Suppressor macrophage (primary cell): ENCODE measurements at places on chromosomes 1 and 21.

GRCh38 chr1:38512024-38512767 is 347.4 kb downstream of the RRAGC start:
- DNase-seq = no peak

GRCh38 chr1:33301273-33301984 is 19.5 kb downstream of the A3GALT2 start:
- no peak for DNase-seq

GRCh38 chr1:65804584-65804983 is 11.9 kb downstream of the PDE4B start:
- no peak for DNase-seq

DNA sequence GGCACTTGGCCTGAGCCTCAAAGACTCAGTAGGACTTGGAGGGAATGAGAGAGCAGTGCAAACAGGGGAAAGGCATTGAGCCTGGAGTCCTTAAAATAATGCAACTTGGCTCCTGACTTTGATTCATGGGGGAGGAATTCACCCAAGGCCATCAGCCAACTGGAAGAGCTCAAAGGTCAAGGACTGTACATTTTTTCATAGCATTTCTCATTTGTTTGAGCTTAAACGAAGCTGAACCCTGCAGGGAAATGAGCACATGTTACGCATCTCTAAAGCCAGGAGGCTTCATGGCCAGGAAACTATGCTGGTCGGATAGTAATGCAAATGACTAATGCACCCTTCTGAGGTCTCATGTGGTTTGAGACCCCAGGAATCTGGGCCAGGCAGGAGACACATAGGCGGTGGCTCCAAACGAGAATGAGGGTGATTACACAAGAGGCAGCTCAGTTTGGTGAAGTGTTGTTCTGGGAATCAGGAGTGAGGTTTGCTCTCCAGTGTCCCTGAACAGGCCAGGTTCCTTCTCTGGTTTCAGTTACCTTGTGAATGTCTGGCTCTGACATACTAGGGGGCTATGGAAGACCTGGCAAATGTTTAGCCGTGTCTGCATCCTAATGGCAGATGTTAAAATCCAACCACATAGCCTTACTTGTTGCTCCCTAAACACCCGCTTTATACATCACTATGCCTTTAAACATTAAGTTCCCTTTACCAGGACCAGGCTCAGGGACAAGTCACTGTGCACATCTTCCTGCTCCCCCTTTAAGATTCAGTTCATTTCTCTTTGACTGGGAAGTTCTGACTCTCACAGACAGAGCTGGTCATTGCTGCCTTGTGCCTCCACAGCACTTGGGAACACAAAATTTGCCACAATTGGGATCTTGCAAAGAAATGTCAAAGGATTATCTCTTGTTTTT is 503.9 kb upstream of the USP24 start:
- DNase-seq = no peak

- DNase-seq = no peak
Observed at GRCh38 chr1:44610527-44611148, 63.6 kb downstream of the TMEM53 start.

DNA sequence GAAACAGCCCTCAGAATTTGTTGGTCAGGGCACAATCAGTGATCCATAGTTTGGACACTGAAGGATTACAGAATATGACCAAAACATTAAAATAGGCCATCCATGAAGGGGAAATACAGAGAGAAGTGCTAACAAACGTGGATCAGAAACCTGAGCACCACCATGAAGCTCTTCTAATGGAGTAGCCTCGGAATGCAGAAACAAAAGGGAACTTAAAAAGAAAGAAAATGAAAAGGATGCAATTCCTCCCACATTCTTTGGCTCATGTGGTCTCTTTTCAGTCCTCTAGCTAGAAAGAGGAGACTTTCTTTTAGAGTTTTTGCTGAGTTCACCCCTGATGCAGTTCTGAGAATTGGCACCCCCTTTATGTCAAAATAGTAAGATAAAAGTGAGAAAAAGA is 989.8 kb upstream of the B3GALT2 start:
- no peak for DNase-seq

DNA sequence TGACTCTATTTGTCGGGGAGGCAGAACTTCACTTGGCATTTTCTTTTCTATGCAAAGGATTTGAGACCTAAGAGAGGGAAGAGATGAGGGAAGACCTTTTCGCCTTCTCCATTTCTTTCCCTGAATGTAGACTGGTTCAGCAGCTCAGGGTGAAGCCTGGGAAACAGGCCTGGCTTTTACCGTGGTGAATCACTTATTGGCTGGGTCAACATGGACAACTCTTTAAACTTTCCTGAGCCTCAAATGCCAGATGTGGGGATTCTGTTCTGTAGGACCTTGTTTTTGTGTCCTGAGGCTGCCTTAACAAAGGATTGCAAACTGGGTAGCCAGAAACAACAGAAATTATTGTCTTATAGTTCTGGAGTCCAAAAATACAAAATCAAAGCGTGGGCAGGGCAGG is 455.8 kb upstream of the VAMP3 start:
- DNase-seq = no peak

DNA sequence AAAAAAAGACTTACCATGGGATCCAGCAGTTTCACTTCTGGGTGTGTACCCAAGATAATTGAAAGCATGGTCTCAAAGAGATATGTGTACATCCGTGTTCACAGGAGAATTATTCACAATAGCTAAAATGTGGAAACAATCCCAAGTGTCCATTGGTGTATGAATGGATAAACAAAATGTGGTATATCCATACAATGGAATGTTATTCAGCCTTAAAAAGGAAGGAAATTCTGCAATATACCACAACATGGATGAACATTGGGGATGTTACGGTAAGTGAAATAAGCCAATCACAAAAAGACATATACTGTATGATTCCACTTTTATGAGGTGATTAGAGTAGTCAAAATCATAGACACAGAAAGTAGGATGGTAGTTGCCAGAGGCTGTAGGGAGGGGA is 7.0 kb upstream of the TUT4 start:
- no peak for DNase-seq

GRCh38 chr1:219900201-219900600 is 28.2 kb downstream of the SLC30A10 start:
- no peak for DNase-seq

GRCh38 chr1:30672661-30673060 is 50.7 kb downstream of the MATN1 start:
- DNase-seq = no peak

DNA sequence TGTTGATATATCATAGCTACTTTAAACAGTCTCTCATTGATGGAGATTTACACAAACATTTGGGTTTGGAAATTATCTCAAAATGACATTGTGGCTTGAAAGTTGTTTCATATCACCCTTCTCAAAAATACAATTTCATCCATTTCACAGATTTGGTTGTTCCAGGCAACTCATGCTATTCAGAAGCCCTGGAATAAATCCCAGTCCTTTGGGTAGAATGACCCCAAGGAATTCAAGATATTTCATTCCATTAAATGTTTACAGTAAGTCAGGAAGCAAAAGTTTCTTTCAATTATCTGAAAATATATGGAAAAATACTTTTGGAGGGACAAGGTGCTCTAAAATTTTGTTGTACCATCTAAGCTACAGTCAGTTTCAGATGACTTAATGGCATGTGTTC is 27.1 kb downstream of the MPZL1 start:
- DNase-seq = no peak

DNA sequence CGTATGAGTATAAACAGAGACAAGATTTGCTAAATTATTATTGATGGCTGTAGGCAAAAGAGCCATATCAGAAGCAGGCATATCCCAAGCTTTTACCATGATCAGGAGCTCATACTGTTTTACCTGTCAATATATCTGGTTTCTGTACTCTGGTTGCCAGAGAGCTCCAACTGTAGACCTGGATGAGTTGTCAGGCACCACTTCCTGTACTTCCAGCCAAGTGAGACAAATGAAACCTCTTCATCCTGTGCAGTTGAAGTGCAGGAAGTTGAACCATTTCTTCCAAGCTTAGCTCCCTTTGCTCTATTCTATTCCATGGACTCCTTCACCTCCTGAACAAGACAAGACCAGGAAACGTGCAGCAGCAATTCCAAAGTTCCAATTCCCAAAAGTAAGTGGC is 115.6 kb downstream of the ZNF281 start:
- no peak for DNase-seq

DNA sequence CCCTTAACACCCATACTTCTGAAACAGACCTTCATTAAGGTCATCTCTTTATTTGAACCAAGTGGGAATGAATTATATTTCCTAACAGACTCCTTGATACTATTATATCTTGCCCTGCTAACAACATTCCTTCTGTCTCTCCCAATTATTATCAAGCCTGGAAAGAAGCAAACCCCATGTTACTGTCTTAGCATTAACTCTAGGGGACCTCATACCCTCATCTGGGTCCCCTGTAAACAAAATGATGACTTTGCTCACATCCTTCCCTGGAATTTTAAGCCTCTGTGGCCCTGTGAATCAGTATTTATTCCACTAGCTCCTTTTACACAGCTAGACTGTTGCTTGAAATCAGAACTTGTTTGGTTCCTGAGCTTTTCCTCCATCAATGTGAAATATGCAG is 38.3 kb upstream of the BCL10 start:
- no peak for DNase-seq

GRCh38 chr1:202688401-202688800 is 21.9 kb downstream of the SYT2 start:
- no peak for DNase-seq

DNA sequence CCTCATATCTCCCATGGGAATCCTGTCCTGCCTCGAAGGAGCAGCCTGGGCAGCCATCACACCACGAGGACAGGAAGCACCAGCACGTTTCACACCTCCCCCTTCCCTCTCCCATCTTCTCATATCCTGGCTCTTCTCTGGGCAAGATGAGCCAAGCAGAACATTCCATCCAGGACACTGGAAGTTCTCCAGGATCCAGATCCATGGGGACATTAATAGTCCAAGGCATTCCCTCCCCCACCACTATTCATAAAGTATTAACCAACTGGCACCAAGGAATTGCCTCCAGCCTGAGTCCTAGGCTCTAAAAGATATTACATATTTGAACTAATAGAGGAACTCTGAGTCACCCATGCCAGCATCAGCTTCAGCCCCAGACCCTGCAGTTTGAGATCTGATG is 8.7 kb downstream of the SLAMF8 start:
- DNase-seq = no peak

DNA sequence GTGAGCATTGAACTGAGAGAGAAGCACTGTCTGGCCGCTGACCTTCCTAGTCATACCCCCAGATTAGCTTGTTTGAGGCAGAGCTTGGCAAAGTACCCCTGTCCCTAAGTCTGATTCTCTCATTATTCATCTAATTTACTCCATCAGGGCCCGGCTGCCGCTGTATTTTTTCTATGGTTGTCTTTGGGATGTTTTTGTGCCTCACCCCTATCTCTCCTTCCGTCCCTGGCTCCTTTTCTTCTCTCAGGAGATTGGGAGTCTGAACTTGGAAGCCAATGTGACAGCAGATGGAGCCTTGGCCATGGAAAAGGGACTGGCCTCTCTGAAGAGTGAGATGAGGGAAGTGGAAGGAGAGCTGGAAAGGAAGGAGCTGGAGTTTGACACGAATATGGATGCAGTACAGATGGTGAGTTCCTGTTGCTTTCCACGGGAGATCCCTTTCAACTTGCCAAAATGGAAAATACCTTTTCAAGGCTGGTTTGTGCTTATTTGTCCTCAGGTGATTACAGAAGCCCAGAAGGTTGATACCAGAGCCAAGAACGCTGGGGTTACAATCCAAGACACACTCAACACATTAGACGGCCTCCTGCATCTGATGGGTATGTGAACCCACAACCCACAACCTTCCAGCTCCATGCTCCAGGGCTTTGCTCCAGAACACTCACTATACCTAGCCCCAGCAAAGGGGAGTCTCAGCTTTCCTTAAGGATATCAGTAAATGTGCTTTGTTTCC is 53.9 kb downstream of the LAMC2 start:
- DNase-seq = no peak

- DNase-seq = no peak
Observed at GRCh38 chr1:76933847-76934815, 66.9 kb downstream of the ST6GALNAC5 start.

GRCh38 chr1:193661385-193661784 is 475.0 kb upstream of the B3GALT2 start:
- DNase-seq = no peak

- no peak for DNase-seq
Observed at GRCh38 chr1:78408810-78409209, 82.0 kb upstream of the PTGFR start.

DNA sequence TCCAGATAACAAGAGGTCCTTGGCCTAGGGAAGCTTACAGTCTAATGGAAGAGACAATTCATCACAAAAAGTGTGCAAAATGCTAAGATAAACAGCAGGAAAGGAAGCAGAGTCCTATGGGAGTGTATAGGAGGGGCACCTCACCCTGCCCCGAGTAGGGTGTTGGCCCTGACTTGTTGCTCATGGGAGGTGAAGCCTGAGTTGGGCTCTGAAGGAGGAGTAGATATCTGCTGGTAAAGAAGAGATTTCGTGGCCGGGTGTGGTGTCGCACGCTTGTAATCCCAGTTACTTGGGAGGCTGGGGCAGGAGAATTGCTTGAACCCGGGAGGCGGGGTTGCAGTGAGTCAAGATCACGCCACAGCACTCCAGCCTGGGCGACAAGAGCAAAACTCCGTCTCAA is 18.6 kb upstream of the GPR37L1 start:
- DNase-seq = no peak
